GM04503 (cell line): ENCODE measurements at places on chromosomes 2 and 18.

DNA sequence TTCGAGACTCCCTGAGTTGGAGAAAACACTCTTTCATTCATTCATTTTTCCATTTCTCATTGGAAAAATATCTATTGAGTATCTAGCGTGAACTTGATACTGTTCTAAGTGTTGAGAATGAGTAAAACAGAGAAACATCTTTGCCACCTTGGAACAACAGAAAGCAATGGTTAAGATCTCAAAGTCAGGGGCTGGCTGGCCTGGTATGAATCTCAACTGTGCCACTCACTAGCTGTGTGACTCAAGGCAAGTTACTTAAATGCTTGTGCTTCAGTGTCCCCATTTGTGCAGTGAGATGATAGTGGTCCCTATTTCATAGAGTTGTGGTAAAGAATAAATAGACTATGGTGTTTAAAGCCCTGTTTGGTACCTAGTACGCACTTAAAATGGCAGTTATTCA, 415.2 kb downstream of the NBAS start:
- no peak for DNase-seq

- DNase-seq = no peak
These were observed 125.7 kb downstream of the B3GNT2 start for GRCh38 chr2:62321380-62322289.

- DNase-seq = no peak
These were observed 106.2 kb downstream of the KCTD1 start for GRCh38 chr18:26442126-26442525.

GRCh38 chr2:100321179-100321865, 979 bp downstream of the LONRF2 start:
- no peak for DNase-seq

DNA sequence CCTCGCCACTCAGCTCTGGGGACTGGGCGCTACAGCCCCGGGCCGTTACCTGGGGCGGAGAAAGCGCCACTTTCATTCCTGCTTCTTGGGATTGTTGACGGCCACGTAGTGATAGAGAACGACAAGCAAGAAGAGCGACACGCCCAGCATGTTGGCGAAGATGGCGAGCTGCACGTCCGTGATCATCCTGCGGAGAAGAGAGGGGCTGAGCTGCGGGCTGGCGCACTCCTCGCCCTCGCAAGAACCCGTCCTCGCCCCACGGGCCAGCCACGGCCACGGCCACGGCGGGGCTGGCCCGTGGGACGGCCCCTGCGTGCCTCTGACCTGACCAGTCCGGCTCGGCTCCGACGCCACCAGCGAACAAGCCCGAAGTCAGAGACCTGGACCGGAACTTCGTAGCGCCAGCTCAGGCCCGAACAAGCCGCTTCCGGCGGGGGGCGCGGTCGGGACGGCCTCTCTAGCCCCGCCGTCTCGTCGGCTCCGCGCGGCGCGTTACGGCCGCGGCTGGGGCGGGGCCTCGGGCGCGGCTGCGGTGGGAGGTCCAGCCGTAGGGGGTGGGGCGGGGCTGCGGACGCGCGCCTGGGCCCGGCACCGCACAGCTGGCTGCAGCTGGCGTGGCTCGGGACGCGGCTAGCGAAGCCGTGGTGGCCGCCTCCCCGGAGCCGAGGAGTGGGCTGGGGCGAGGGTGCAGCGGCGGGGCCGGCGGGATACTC, at the start of gene OST4:
TSS of gene OST4 (minus strand) at position 378 of the 713 bp plus-strand sequence.
- DNase-seq = no peak

DNA sequence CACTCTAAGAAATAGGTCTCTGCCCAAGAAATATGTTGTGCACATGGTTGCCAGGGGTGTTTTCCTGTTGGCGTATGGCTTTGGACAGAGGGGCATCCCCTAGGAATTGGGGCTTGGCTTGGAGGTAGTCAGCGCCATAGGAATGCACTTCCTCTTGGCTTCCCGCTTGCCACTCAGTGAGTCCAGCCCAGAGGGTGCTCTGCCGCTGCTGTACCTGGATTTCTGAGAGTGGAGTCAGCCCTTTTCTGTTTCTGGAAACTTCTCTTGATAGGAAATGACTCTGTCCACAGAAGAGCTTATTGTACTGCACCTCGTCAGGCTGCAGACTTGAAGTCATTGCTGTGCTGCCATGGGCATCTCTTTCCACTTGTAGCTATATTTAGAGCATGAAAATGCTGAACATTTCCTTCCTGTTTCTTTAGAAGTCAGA, 116.7 kb upstream of the MGAT5 start:
- DNase-seq = peak; percentile 56

DNA sequence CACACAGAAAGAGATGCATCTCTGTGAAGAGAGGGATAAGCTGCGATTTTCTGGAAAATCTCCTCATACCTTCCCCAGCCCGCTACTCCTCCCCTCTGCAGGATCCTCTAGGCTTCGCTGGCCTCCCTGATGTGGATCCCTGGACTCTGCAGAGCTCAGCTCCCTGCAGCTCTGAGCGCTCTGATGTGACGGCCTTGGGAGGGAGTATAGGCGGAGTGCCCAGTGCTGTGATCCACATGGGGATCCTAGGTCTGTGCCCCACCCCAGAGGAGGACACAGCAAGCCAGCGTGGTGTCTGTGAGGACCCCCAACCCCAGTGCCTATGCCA, 111.0 kb downstream of the GYPC start:
- DNase-seq = no peak

DNA sequence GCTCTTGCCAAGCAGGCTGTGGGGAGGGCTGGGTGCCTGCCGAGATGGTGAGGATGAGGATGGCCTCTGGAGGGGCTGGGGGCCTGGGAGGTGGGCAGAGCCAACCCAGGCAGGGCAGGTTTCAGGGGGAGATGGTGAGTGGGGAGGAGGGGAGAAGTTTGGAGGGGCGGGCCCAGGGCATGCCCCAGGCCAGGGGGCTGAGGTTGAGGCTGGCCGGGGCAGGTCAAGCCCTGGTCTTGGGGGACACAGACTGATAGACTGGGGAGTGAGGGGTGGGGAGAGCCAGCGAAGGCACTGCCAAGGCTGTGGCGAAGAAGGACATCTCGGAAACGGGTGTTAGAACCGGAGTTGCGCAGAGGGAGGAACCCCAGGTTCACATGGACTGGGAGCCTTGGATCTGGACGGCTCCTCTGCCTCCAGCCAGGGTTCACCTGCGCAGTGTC, 12.6 kb downstream of the CAPN10 start:
- no peak for DNase-seq

DNA sequence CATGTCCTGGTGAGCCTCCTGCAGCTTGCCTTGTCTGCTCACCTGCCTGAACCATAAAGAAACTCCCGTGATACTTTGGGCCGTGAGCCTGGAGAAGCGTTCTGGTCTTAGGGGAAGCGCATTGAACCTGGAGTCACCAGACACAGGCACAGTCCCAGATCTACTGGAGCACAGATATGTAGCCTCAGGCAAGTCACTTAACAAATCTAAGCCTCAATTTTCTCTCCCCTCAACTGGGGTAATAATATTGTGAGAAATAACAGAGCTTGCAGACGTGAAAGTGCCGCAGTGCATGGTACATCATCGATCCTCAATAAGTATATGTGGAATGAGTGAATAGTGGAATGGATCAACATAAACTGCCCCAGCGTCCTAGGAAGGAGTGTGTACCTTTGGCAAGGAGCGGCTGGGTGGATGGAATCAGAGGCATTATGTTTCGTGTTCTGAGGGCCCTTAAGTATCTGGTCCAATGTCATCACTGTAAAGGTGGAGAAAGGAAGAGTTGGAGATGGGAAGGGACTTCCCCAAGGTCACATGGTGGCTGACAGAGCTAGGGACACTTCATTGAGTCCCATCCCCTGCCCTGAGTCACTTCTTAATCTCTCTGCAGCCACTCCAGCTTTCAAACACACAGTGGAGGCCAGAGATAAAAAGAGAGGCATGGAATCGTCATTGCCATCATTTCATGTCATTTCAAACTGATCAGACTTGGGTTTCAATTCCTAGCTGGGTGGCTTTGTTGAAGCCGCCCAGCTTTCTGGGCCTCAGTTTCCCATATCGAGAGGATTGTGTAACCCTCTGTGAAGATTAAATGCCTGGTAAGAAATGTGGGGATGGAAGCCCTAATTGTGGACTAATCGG, 172.4 kb downstream of the DDX1 start:
- DNase-seq = no peak

DNA sequence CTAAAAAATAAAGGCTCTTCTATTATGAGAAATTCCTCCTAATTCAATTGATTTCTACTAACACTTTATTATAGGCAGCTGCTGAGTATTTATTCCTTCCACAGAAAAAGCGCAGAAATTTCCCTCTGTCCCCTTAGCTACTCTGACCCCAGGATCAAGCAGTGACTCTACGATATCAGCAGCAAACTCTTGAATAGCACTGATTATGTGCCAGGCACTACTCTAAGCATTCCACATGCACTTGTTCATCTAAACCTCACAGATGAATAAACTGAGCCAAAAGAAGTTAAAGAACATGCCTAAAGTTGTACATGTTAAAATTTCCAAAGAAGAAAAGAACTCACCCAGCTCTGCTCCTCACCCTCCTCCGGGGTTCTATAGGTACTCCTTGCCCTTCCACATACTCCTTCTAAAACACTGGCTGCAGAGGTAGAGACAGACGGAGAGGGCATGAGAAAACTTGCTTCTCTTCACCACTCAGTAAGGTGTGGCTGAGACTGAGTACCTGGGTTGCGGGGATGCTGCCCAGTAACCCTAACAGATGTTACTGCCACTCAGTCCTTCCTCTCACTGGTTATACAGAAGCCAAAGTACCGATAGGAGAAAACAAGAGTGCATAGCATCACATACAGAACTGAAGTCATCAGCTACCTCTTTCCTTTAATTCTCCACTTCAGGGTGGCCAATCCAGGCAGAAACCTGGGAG, 9.9 kb downstream of the C1D start:
- DNase-seq = no peak
